Vagina (tissue), 2 donors: ENCODE measurements at places on chromosomes 13 and 19.

GRCh38 chr13:30623392-30623791 lies 5.7 kb downstream of the USPL1 start:
- no peak for DNase-seq

DNA sequence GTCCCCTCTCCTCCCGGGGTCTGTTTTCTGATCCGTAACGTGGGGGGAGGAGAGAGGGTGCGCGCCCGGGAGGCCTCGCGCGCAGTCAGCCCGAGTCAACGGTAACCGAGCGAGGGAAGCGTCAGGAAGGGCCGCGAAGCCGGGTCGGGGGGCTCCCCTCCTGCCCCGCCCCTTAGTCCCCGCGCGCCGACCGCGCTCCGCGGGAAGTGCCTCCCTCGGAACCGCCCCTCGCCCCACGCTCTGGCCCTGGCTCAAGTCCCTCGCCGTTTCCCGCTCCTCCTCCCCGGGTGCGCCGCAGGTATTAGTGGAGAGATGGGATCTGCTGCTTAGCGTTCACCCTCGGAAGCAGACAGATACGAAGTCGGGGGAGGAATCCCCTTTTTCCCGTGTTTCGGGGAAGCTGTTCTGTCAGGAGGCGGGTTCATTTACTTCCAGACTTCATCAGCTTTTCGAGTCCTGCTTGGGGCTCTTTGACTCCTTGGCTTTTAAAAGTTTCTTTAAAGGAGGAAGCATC lies 770 bp downstream of the HNRNPM start:
- DNase-seq = no peak

DNA sequence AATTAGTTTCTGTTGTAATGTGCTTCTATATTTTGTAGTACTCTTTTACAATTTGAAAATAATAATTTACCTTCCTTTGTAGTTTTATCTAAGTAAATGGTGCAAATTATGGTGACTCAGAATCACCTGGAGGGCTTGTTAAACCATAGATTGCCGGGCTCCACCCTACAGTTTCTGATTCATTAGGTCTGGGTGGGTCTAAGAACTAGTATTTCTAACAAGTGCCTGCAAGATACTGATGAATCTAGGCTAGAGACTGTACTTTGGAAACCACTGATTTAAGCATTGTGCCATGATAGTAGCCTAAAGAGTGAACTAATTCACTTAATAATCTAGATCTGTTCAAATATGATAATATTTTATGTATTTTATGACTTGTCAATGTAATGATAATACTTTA lies 437.4 kb upstream of the SPRY2 start:
- no peak for DNase-seq

DNA sequence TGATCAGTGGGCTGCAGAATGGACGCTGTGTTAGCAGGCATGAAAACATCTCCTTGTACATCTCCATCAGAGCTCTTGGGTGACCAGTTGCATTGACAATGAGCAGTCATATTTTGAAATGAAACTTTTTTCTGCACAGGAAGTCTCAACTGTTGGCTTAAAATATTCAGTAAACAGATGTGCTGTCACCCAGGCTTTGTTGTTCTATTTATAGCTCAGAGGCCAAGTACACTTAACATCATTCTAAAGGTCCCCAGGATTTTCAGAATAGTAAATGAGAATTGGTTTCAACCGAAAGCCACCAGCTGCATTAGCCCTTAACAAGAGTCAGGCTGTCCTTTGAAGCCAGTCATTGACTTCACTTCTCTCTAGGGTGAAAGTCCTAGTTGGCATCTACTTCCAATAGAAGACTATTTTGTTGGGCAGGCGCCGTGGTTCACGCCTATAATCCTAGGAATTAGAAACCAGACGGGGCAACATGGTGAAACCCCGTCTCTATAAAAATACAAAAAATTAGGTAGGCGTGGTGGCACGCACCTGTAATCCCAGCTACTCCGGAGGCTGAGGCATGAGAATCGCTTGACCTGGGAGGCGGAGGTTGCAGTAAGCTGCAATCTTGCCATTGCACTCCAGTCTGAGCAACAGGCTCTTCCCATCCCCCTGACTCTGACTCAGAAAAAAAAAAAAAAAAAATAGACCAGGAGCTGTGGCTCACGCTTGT lies 7.9 kb upstream of the PDE4A start:
- no peak for DNase-seq

DNA sequence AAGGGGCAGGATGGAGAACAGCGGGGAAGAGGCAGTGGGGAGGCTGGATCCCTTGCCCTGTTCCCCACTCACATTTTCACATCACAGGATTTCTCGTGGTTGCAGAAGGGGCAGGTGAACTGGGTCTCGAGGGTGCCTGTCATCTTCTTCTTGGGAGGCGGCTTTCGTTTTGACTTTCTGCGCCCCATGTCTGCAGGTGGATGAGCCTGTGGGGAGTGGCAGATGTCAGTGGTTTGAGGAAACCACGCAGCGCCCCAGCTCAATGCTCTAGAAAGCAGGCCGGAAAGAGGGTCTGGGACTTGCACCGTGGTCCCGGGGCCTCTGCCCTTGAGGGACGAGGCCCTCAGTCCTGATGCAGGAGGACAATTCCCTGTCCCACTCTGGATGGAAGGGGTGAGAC lies 4.9 kb downstream of the ELOF1 start:
- no peak for DNase-seq

- no peak for DNase-seq
These were observed 25.2 kb downstream of the ZNRF4 start for GRCh38 chr19:5480427-5480836.

DNA sequence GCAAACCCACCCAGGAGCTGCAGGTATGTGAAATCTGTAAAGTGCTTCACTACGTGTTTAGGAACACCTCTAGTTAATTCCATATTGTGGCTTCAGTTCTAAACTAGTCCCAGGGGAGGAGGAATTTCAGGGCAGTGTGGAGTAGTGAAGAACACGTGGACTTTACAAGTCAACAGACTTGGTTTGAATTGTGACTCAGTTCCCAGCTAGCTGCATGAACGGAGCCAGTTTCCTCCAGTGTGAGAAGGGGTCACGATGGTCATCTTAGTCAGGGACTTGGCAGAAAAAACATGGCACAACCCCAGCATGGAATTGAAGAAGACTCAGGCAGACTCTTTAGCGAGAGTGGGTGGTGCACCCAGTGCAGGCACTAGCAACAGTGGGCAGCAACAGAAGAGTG lies 175.7 kb upstream of the UBL3 start:
- DNase-seq = no peak

GRCh38 chr13:111561091-111561781 lies 240.8 kb downstream of the TEX29 start:
- DNase-seq = no peak

DNA sequence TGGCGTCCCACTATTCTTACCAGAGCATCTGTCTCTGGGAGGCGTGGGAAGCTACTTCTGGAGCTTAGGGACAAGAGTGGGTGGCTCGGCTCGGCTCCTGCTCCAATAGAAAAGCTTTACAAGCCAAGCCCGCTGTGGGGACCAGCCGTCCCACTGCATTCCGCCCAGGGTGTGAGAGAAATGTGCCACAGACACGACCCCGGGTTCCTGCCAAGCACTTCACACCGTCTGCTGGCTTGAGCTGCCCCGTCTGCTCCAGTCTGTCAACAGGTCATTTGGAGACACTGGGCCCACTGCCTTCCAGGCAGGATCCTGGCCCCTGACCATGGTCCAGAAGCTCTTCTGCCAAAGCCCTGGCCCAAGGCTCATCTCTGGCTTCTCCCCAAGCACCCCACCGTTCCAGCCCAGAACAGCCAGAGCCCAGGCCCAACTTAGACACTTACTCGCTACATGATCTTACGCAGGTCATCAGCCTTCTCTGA lies 6.5 kb upstream of the FKRP start:
- no peak for DNase-seq

DNA sequence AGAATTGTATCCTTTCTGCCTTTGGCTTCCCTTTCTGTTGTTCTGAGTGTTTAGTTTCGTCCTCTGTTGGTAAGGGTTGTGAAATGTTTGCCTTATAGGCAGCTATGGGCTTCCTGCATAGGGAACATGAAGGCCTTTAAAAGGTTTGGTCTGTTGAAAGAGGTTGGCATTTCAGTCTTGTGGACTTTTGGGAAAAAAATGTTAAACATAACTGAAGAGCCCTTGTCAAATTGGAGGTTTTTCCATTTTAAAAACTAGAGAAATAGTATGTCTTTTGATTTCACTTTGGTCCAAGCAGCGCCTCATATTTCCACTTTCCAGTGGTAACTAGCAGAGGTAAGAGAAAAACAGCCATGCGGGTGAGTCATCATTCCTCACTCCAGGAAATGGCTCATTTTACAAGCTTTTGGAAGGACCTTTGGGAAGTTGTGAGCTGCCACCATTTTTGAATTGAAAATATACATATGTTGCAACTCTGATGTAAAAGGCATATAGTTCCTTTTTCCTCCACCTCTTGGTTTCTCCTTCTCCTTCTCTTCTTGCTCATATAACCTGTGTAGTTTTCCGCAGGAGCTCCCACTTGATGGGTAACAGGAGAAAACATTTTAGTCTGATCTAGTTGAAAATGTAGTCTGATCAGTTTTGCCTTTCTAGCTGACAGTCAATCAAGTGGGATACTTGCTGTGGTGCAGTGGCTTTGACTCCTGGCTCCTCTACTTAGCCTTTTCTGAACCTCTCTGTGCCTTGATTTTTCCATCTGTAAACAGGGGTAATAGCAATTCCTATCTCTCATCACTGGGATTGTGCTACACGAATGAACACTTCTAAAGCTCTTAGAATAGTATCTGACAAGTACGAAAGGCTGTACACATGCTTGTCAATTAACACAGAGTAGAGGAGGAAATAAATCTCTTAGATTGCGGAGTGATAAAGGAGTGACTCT lies 23.0 kb downstream of the GPC6 start:
- no peak for DNase-seq

DNA sequence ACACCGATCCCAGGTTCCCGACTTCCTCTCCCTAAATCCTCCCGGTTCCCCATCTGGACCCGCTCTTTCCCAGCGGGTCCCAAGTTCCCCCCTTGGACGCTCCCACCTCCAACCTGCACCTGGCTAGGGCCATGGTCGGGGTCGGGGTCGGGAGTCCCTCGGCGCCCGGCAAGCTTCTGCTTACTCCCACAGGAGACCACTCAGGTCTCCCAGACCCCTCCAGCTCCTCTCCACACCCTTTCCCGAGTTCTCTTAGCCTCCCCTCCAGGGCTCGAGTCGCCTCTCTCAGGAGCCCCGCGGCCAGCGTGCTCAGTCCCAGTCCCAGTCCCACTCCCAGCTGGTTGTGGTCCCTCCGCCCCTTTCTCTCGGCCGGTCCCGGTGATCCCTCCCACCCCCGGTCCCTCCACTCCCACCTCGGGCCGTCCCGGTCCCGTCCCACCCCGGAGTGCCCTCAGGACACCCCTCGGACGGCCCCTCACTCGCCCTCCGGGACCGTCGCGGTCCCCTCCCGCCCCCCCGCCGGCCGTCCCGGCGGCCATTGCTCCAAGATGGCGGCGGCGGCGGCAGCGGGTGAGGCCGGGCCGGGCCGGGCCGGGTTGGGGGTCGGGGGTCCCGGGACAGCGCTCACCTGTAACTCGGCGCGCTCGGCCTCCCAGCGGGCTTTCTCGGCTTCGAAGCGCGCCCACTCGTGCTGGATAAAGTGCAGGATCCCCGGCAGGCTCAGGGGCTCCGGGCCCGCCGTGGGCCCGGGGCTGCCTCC lies at the start of gene FKRP:
TSS of gene FKRP (plus strand) at position 537 of the 760 bp plus-strand sequence. CDS start 9,394 bp downstream, outside the sequence.
- no peak for DNase-seq

DNA sequence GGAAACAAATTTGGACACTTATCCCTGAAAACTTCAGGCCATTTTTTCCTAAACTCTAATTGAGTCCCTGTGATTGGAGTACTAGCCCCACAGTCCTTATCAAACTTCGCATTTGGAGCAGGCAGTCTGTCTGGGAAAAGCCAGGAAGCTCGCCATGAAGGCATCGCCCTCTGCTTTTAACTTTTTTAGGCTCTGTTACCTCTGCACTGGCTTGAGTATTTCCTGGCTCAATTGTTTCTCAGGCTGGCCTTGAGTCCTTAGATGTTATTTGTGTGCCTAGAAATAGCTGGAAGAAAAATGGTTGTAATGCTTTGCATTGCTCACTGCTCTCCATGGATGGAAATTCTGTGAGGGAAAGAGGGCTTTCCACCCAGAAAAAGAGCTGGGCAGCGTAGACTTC lies 24.2 kb downstream of the ACTN4 start:
- no peak for DNase-seq

GRCh38 chr19:55486971-55487923 lies 989 bp upstream of the SSC5D start:
- no peak for DNase-seq

GRCh38 chr13:88162076-88162702 lies 491.0 kb downstream of the SLITRK5 start:
- DNase-seq = no peak

DNA sequence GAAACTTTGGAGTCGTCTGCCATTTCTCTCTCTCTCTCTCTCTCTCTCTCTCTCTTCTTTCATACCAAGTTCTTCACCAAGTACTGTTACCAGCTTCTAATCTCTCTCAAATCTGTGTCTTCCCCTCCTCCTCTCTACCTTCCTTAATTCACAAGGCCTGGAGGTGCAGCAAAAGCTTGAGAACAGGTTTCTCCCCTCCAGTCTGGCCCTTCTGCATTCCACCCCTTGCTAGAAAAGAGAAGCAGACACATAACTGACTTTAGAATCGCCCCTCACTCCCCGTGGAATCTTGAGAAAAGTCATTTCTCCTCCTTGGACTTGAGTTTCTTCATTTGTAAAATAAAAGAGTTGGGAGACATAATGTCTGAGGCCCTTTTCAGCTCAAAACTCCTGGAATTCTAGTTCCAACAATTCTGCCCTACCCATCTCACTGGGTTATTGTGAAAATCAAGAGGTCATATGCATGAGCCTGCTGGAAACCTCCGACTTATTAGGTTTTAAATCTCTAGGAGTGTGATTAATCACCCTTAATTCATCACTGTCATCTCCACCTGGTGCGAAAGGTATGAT lies 20.4 kb downstream of the AMER2 start:
- no peak for DNase-seq

GRCh38 chr13:51768378-51768921 lies 35.5 kb downstream of the DHRS12 start:
- no peak for DNase-seq

- DNase-seq = no peak
These were observed 381.0 kb downstream of the TSHZ3 start for GRCh38 chr19:30968210-30968609.

DNA sequence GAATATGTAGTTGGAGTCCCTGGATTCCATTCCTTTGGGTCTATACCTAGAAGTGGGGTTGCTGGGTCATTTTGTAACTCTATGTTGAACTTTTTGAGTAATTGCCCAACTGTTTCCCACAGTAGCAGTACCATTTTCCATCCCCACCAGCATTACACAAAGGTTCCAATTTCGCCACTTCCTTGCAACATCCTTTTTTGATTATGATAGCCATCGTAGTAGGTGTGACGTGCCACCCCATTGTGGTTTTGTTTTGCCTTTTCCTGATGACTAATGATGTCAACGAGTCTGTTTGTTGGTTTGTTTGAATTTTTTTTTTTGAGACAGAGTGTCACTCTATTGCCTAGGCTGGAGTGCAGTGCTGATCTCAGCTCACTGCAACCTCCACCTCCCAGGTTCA lies 3.3 kb upstream of the PEX11G start:
- DNase-seq = no peak

- DNase-seq = no peak
These were observed 15.1 kb downstream of the TICAM1 start for GRCh38 chr19:4816202-4816949.

DNA sequence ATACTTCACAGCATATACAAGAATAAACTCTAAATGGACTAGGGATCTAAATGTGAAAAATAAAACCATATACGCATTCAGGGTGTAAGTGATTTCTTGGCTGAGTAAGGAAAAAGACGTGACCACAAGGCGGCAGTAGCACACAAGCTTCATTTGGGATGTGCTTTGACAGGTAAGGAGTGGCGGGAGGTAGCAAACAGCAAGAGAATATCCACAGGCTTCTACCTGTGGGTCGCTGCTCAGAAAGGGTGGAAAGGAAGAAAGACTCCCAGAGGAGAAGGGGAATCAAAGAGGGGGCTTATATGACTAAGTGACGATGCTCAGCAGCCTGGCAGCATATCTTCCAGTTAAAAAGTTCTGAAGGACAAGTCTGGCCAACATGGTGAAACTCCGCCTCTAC lies 2.5 kb upstream of the ZNF121 start:
- no peak for DNase-seq
